Prostate gland (tissue), 2 donors: ENCODE measurements at places on chromosomes 4 and X.
A peak's percentile ranks its signal among the peaks of the same experiment; 100 is the strongest.

- DNase-seq, result no peak
These were observed 62.5 kb upstream of the GPR174 start for GRCh38 chrX:79081895-79082512.

GRCh38 chrX:109902665-109903064 is 100.2 kb upstream of the TMEM164 start:
- no peak for DNase-seq

- no peak for DNase-seq
These were observed 88.8 kb upstream of the PAK3 start for GRCh38 chrX:111007238-111007637.

DNA sequence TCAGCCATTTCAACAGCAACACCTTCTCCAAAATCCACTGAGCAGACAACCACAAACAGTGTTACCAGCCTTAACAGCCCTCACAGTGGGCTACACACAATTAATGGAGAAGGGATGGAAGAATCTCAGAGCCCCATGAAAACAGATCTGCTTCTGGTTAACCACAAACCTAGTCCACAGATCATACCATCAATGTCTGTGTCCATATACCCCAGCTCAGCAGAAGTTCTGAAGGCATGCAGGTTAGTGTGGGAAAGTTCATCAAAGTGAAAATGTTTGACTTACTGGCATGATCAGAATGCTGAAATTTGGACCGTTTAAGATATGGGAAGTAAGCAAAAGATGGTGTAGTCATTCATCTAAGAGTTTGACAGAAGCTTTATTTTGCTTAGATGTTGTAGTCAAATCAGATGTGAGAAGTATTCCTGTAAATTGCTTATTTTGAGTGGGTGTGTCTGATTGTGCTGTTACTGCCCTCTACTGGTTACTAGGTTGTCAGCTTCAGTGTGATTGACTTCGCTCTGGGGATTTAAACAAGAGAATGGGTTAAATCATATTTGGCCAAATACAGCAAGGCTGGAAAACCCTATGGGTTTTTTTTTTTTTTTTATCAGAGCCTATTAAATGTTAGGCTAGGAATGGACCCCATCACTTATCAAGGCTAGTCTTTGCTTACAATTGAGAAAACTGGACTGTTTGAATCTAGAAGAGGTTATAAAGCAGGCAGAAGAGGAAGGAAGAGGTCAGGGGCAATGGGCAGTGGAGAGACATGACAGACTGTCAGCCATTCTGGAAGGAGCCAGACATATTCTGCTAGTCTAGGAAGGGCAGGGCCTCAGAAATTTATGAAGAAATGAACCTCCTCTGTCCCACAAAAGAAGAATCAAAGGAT is 130.3 kb downstream of the DIPK2B start:
- DNase-seq, result no peak

GRCh38 chrX:120242813-120243212 is 7.8 kb upstream of the ZBTB33 start:
- no peak for DNase-seq

DNA sequence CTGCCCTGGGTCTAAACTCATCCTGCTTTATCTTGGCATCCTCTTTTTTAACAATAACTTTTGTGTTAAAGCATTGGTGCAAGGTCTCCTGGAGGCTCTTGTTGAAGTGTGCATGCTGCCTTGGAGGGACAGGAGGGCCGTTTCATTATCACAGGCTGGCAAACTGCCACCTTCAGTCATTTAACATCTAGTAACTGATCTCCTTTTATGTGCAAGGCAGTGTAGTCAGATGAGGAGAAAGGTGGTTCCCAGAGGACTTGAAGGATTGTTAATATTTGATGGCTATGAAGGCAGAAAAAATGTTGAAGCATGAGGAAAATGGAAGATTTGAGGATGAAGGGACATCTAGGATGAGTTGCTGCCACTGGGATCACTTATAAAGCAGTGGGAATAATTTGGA is 439.4 kb downstream of the RAPGEF2 start:
- DNase-seq, result no peak

DNA sequence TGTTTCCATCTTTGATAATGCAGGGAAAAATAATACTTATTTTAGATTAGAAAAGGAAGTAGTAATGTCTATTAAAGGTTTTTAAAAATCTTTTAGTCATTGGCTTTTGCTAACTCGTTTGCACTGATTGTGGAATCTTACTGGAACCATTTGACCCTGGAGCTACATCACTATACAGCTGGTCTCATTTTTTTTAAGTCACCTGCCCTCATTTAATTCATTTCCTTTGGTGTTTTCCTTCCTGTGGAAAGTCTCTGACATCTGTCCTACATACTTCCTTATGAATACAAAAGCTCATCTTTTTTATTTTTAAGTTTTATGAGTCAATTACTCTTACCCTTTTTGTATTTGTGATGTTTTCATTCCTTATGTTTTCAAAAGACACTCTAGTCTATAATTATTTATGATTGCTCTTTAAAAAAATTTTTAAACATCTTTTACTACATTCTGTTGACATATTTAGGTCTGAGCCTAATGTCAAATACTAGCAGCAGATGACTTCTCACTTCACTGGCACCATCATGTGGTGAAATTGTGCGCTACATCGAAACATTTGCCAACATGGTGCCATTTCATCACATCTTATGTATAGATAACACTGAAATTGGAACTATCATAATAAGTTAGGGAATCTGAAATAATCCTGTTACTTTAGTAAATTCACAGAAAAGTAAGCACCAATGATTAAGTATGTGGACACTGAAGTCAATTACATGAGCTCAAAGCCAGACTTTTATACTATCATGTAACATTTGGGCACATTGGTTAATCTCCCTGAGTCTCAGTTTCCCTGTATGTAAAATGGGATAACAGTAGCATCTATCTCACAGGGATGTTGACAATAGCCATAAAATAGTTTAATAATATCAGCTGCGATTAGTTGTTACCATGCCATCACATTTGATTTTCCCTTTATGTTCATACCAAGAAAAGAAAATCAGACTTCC is 9.4 kb upstream of the MMAA start:
- peak; percentile 67 for DNase-seq

GRCh38 chr4:8323947-8324555 is 54.5 kb downstream of the HTRA3 start:
- DNase-seq, result no peak
